Trophoblast cell (in vitro differentiated cells and primary cell): ENCODE measurements at places on chromosomes 6 and 20.

DNA sequence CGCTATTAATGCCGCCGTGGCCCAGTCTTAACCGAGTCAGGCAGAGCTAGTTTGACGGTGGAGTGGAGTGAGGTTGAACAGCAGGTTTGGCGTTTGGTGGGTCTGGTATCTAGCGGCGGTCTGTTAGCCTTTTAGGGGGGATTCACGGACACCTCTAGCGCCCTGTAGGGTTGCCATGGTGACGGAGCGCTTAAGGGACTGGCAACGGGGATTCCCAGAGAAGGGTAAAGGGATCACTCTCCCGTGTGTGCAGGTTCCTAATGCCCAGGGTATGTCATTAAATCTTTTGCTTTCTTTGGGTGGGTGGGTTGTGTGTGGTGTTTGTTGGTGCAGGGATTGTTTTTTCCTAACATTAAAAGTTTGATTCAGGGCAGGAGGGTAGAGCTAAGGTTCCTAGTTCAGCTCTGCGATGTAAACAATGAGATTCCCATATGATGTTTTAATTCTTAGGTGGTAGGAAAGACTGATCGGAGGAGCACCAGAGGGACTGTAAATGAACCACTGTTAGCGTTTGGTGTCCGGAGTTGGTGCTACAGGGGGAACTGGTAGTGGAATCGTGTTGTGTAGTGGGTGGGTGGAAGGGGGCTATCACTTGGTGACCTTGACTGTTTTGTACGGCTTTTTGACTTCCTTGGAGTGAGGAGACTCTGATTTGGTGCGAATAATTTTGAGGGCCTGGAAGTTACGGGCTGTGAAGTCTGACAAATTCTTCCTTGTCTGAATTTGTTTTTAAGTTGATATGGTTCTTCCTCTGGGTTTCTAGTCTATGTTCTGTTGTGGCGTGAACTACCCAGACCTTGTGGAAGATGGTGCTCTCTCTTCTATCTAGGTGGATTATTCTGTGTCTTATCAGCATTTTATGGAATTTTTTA is 5.0 kb downstream of the BRD2 start:
- peak; percentile 55 for DNase-seq

DNA sequence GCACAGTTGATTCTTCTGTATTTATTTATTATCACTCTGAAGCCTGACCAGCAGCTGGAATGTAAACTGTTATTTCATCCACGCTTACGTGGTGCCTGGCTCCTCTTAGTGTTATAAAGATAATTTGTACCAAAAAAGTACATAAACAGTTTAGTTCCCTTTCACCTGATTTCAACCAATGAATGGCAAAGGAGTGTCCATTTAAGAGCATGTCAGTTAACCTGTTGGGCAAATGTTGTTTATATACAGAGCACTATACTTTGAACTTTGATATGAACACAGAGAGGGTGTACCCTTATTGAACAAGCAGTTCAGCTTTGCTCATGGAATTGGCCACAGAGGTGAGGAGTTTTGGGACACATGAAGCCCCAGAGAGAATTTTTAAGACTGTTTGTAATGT is 7.2 kb upstream of the CTCFL start:
- no peak for DNase-seq

DNA sequence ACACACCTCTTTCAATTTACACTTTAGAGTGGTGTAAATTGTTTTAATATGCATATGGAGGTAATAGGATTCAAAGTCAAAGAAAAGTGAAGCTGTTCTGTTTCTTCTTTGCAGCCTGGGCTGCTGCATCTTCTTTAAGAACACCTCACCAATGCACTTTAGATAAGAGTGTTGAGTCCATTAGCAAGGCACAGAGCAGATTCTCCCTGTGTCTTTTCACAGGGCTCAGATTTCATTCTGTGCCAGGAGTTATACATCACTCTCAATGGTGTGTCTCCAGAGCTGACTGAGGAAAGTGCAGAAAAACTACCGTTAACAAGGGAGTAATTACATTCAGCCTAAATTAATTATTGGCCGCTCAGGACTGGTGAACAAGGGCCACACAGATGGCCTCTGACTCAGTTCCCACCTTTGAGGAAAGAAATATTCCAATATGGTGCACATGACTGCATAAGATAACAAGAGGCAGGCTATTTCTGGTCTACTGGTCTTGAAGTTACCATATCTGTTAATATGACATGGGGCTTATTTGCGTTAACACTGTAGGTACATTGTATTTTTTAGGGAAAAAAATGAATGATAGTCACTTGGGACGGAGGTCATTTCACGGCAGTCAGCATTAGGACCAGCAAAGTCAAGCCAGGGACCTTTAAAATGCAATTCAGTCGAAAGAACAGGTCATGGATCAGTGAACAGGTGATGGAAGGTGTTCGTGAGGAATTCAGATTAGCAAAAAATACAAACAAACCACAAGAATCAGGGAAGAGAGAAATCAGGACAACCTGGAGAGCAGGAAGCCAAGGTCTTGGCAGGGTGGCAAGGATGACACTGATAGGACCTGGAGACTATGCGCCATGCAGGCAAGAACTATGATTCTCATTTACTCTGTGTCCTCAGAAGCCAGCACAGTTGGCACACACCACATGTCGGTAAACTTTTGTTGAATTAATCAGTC is 203.7 kb downstream of the TBX18 start:
- no peak for DNase-seq

DNA sequence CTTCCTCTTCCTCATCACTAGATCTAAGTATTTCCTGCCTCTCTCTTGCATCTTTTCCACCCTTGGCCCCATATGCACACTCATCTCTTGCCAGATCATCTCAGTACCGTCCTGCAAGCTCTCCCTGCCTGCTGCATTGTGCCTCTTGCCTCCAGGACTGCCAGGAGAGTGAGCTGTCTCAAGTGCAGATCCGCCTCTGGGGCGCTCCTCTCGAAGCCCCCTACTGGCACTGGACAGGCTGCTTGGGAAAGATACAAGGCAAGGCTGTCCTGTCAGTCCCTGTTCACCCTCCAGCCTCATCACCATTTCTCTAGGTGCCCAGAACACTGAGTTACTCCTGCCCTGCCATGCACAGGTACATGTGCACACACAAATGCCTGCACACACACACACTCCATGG is 10.2 kb downstream of the SYNDIG1 start:
- DNase-seq: no peak

- no peak for DNase-seq
Measured at GRCh38 chr6:124987291-124987690, 25.1 kb downstream of the RNF217 start.

GRCh38 chr20:1734269-1734858 is 76.8 kb upstream of the SIRPG start:
- DNase-seq: peak; percentile 7
